ENCODE measurements at places on chromosomes 4 and X.
A peak's percentile ranks its signal among the peaks of the same experiment; 100 is the strongest.

GRCh38 chrX:10582215-10582733 lies 38.1 kb downstream of the MID1 start:
- no peak for DNase-seq

GRCh38 chr4:3266076-3266475 lies 17.1 kb downstream of the MSANTD1 start:
- DNase-seq, result peak; percentile 14

DNA sequence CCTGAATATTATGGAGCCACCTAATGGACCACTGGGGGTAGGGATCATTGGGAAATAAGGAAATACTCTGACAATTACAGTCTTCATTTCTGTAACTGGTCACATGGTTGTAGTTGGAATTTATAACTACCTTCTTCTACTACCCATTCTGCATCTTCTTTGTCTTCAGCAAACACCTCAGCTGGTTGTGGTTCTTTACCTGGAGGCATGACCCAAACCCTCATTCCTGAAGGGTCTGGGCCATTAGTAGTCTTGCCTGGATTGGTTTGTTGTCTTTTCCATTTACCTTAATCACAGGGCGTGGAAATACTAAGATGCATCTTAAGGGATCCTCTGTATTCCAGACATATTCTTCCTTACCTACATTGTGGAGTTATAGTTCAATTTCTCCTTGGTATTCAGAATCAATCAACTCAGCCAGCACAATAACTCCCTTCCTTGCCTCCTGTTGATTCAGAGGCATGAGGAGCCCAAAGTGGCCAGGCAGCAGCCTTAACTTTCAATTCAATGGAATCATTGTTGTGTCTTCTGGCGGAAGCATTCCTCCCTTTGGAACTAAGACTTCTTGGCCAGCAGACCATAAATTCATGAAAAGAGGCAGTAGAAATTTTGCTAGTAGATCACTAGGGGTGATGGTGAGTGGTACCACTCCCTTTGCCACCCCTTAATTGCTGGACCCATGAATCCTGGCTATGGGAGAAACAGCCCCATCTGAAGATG lies 75.7 kb upstream of the RAP2C start:
- DNase-seq, result no peak

GRCh38 chrX:6732101-6732500 lies 197.2 kb upstream of the VCX3A start:
- no peak for DNase-seq

DNA sequence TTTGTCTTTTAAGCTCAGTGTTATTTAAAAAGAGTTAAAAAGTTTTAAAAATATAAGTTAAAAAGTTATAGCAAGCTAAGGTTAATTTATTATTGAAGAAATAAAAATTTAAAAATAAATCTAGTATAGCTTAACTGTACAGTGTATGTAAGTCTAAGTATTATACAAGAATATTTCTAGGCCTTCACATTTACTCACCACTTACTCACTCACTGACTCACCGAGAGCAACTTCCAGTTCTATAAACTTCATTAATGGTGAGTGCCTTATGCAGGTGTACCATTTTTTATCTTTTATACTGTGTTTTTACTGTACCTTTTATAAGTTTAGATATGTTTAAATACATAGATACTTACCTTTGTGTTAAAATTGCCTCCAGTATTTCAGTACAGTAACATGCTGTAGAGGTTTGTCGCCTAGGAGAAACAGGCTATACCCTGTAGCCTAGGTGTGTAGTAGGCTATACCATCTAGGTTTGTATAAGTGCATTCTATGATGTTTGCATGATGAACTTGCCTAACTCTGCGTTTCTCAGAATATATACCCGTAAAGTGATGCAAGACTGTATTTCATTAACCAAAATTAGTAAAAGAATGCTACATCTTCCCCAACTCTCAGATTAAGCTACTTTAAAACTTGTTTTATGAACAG lies 202.9 kb downstream of the CFAP299 start:
- no peak for DNase-seq

GRCh38 chr4:74428276-74428675 lies 16.7 kb upstream of the AREG start:
- DNase-seq, result no peak

DNA sequence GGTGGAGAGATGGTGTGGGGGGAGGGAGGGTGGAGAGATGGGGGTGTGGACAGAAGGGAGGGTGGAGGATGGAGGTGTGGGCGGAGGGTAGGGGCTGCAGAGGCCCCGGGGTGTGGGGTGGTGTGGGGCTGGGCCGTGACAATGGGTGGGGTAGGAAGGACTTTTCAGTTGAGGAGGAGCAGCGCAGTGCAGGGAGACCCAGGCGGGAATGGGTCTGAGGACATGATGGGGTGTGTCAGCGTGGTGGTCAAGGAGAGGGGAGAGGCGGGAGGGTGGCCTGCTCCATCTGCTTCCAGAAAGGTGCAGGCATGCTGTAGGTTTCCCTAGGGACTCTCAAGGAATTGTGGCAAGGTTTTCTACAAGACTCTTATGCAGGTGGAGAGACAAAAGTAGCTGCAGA lies 48.9 kb downstream of the RGS12 start:
- no peak for DNase-seq

DNA sequence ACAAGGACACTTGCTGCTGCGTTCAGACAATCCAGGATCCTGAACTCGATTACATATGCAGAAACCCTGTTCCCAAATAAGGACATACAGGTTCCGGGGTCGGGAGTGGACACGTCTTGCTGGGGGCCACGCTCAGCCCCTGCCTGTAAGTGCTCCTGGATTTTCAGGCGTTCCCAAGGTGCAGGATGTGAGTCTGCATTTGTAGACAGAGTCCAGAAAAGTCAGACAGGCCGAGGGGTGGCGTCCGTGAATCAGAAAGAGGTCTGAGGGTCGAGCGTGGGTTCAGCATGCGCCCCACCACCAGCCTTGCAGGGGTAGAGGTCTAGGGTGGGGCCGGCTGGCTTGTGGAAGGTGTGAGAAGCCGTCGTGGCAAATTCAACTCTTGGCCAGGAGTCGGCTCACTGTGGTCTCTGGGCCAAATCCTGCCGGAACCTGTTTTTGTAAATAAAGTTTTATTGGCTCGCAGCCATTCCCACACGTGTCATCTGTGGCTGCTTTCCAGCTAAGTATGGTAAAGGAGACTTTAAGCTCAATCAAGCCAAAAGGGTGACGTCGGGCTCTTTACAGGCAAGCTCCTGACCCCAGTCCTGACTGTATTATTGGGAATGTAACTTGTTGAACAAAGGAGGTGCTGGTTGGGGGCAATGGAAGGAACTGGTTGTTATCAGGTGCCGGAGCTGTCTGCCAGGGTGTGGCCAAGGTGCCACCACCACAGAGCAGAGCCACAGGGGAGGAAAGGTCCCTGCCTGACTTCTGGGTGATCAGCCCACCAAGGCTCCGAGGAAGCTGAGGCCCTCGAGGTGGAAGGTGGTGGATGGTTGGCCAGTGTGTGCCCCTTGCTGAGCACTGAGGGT lies 7.4 kb downstream of the DOK7 start:
- no peak for DNase-seq

DNA sequence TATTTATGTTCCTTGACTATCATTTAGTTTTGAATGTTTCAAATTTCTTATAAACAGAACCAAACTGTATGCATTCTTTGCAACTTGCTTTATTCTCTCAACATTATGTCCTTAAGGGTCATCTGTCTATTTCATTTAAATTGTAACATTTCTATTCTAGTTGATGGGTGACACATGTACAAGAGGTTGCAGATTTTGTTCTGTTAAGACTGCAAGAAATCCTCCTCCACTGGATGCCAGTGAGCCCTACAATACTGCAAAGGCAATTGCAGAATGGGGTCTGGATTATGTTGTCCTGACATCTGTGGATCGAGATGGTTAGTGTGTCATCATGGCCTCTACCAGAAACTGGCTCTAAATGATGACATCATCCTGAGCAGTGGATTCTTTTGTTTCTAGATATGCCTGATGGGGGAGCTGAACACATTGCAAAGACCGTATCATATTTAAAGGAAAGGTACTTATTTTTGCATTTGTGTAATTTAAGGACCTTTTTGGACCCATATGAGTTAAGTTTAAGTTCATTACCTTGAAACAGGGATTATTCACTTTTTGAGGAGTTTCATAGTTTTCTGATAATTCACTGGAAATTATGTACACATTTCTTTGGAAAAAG lies 6.1 kb downstream of the LIAS start:
- DNase-seq, result no peak

DNA sequence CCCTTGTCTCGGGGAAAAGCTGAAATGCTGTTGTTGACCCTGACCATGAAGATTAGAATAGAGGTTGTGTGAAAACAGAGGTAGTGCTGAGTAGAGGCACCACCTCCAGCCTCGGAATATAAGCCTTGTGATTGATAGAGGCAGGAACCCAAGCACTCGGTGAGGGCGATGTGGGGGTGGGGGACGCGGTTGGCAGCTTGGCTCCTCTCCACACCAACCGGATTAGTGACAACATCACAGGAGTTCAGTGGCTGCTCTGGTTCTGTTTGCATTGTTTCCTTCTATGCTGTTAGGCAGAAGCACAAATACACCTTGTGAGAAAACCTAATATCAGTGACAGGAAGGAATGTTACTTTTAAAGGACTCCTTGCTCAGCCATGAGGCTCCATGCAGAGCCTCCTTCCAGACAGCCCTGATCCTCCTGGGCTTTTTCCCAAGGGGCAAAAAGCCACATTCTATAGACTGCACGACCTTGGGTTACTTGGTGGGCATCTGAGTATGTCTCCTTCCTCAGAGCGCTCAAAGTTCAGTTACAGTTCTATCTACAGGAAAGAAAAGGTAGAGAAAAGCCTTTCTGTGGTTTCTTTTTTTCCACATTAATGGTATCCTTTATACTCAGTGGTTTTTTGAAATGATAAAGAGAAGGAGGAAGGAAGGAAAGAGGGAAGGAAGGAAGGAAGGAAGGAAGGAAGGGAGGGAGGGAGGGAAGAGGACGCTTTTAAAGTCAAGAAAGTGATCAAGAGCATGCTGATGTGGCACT lies 150.4 kb upstream of the NOCT start:
- no peak for DNase-seq

DNA sequence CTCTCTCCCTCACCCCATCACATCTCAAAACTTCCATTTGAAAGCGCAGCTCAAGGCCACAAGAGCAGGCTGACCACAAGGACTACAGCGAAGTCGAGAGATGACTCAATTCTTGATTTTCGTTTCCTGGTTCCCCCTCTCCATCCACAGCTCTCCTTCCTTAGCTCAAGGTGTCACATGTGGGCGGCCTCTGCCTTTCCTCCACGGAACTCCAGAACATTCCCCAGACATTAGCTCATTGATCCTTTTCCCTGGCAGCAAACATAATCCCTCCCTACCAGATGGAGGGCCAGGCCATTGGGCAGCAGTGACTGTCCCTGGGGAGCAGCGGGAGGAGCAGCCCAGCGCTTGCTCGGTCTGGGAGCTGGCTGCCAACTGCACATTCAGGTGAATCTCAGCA lies 56.3 kb downstream of the CCDC149 start:
- no peak for DNase-seq

- DNase-seq, result no peak
These were observed 58.0 kb downstream of the ANXA3 start for GRCh38 chr4:78609580-78609979.

DNA sequence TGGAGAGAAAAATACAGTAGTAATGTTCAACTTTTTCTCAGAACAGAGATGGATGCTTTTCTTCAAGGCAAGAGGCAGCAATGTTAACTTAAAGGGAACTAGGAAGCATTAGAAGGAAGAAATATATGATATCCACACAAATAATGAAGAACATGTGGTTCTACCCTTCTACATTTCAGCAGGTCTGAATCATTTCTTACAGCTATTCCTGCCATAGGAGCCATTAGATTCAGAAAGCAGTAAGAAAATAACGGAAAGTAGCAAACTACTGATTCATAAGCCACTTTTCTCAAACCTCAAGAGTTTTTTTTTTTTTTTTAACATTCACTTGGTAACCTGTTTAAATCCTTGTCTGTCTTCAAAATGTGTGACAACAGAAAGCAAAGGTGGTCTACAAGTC lies 1251.6 kb upstream of the AGA start:
- no peak for DNase-seq

DNA sequence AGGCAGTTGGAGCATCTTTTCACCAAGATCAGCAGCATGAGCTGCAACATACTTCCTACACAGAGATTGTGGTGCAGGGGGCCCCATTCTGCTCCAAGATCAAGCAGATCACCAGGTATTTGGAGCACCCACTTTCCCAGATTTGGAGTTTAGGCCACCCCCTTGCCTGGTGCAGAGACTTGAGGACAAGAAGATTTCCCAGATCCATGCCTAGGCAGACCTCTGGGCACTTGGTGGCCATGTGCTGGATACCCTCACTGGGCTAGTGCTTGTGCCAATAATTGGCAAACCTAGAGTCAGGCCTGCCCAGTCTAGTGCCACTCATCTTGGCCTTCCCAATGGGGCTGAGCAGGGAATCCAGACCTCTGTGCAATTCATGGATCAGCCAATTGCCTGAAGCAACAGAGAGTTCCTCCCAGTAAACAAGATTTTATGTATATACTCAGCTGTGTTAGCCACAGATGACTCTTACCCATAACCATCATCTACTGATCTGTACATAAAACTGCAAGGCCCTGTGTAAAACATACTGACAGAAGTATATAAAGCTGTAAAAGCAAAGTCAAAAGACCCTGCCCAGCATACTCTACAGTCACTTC lies 228.4 kb upstream of the EMCN start:
- no peak for DNase-seq

GRCh38 chr4:54428940-54429339 lies 199.8 kb downstream of the PDGFRA start:
- DNase-seq, result no peak

DNA sequence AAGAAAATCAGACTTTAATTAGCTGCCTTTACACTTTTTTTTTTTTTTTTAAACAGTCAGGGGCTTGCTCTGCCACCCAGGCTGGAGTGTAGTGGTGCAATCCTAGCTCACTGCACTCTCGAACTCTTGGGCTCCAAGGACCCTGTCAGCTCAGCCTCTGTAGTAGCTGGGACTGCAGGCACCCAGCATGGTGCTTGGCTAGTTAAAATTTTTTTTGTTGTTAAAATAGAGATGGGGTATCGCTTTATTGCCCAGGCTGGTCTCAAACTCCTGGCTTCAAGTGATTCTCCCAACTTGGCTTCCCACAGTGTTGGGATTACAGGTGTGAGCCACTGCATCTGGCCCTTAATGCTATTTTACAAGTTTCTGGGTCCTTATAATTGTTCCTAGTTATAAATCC lies 359.1 kb downstream of the SPRY1 start:
- no peak for DNase-seq

GRCh38 chrX:44203791-44204190 lies 139.7 kb downstream of the EFHC2 start:
- no peak for DNase-seq

GRCh38 chrX:147898951-147899350 lies 12.8 kb upstream of the FMR1 start:
- no peak for DNase-seq

DNA sequence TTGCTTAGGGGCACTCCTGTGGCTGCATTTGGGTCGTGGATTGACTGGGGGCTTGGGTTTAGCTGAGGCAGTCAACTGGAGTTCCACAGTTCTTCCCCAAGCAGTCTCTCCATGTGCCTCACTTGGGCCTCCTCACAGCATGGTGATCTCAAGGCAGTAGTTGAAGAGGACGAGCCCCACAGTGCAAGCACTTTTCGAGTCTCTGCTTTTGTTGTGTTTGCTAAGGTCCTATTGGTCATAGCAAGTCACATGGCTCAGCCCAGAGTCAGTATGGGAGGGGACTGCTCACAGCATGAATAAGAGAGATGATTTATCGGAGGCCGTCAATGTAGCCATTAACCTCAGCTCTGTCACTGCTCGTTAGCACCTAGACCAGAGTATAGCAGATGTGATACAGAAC lies 29.7 kb downstream of the BMX start:
- no peak for DNase-seq

- DNase-seq, result no peak
These were observed 304.7 kb downstream of the SH2D1A start for GRCh38 chrX:124651031-124651430.

All from activated T-cell treated with anti-CD3 and anti-CD28 coated beads, Interleukin-2, amount 50 U/mL, for 24 hours (primary cell).